ENCODE measurements at places on chromosomes 6 and 20.

- H3K4me1 ChIP-seq, result peaks cover 32% of the 10 kb centered on the region
- H3K36me3 ChIP-seq, result peaks cover 2% of the 10 kb centered on the region
- H3K4me3 ChIP-seq, result no peak overlapping the region
- no peaks in the 10 kb centered on the region for H3K27me3 ChIP-seq
- no peak overlapping the region for H3K27ac ChIP-seq
Observed at GRCh38 chr20:59141818-59142581, 21.6 kb upstream of the ZNF831 start.

DNA sequence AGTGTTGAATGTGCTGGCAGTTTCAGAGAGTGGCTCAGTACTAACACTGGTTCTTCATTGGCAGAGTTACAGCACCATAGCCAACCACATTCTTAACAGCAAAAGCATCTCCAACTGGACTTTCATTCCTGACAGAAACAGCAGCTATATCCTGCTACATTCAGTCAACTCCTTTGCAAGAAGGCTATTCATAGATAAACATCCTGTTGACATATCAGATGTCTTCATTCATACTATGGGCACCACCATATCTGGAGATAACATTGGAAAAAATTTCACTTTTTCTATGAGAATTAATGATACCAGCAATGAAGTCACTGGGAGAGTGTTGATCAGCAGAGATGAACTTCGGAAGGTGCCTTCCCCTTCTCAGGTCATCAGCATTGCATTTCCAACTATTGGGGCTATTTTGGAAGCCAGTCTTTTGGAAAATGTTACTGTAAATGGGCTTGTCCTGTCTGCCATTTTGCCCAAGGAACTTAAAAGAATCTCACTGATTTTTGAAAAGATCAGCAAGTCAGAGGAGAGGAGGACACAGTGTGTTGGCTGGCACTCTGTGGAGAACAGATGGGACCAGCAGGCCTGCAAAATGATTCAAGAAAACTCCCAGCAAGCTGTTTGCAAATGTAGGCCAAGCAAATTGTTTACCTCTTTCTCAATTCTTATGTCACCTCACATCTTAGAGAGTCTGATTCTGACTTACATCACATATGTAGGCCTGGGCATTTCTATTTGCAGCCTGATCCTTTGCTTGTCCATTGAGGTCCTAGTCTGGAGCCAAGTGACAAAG, 17.0 kb upstream of the ADGRF4 start:
- H3K36me3 ChIP-seq, result no peaks in the 10 kb centered on the region
- H3K4me1 ChIP-seq, result no peaks in the 10 kb centered on the region
- no peak for DNase-seq

DNA sequence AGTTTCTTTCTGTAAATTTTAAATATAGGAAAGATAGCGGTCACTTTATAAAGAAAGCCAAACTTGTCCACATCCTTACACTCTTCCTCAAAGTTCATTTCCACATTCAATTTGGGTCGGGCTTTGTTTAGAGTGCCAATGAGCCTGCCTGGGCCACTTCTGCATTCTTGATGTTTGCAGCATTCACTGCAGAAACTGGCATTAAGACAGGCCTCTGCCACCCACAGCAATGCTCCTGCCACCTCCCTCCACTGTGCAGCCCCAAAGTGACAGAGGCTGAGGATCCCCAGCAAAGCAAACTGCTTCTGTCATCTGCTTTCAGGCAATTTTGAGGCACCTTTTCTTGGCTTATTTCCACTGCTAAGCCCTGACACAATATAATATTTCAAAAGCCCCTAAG, 61.2 kb downstream of the TNFAIP3 start:
- H3K27ac ChIP-seq, result peak overlapping the region; percentile 86
- H3K36me3 ChIP-seq, result peaks cover 2% of the 10 kb centered on the region
- H3K27me3 ChIP-seq, result no peaks in the 10 kb centered on the region
- H3K4me1 ChIP-seq, result peaks cover 41% of the 10 kb centered on the region
- H3K4me3 ChIP-seq, result no peak overlapping the region

DNA sequence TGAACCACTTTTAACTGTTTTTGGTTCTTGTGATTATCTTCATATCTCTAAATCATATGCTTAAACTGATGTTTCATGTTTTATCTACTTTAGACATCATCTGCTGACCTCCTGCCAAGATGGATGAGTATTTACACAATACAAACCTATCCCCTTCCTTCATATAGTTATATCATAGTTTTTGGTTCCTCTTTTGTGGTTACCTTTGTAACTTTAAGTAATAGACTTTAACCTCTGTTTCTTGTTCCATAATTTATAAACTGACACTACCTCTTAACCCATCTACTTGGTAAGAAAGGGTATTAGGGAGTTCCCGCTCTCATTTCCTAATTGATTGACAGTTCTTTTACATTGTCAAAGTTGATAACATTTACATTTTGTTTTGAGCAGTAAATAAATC, 11.9 kb downstream of the PCMT1 start:
- H3K27me3 ChIP-seq, result no peaks in the 10 kb centered on the region
- no peak overlapping the region for H3K4me3 ChIP-seq
- peaks cover 33% of the 10 kb centered on the region for H3K36me3 ChIP-seq
- no peak for DNase-seq
- H3K27ac ChIP-seq, result no peak overlapping the region

DNA sequence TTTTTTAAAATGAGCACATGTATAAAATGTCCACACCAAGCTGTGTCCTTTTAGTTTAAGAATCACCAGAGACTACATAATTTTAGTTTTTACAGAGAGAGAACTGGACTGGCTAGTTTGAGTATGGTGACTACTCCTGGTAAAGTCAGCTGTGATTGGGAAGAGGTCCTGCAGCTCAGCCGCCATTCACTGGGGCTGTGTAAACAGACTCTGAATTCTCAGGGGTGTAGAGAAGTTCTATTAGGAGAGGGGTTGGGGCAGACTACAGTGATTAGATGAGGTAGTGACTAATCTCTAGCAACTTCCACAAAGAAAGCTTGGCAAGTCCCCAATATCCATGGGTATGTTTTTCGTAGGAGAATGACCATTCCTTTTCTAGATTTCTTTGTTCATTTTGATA, 341.2 kb upstream of the MAP3K7 start:
- no peak overlapping the region for H3K4me3 ChIP-seq
- no peak overlapping the region for H3K27ac ChIP-seq
- peaks cover 36% of the 10 kb centered on the region for H3K27me3 ChIP-seq
- no peaks in the 10 kb centered on the region for H3K4me1 ChIP-seq

GRCh38 chr20:25223179-25223661, 24.7 kb upstream of the PYGB start:
- H3K4me3 ChIP-seq, result no peak overlapping the region
- H3K27me3 ChIP-seq, result no peaks in the 10 kb centered on the region
- peaks cover 3% of the 10 kb centered on the region for H3K4me1 ChIP-seq
- no peaks in the 10 kb centered on the region for H3K36me3 ChIP-seq

DNA sequence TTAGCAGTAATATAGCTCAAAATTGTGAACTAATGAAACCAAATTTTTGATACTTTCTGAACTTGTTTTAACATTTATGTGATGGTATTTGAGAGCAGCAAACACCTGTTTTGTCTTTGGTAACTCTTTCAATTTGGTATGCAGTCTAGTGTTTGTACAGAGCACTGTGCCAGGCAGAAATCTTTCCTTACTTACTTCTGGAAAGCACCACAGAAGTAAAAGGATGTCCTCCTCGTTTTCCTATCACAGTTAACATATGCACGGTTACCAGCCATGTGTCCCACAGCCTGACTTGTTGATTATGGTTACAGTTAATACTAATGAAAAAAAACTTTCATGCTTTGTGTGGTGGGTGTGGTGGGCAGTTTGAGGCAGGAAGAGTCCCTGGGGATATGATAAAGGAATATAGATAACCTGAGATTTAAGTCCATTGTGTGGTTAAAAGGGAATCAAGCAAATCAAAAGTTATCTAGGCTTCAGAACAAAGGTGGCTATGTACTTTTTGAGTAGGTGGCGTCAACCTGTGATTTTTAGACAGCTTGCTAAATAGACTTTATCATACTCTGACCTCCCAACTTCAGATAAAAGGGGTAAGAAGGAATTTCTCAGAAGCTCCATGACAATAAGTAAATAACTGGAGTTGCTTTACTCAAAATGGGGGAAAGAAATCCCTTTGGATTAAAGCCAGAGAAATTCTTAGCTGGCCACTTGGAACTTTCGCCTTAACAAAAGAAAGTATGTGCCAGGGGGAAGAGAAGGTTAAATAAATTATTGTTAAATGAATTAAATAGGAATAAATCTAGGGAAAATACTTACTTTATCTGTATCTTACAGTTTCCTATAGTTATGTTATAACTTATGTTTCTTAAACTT, 20.1 kb upstream of the COL10A1 start:
- peaks cover 2% of the 10 kb centered on the region for H3K4me1 ChIP-seq
- peaks cover 1% of the 10 kb centered on the region for H3K36me3 ChIP-seq
- no peak overlapping the region for H3K27ac ChIP-seq
- no peak overlapping the region for H3K4me3 ChIP-seq
- no peaks in the 10 kb centered on the region for H3K27me3 ChIP-seq

GRCh38 chr6:113968472-113968871, 2.5 kb downstream of the HDAC2 start:
- no peak for DNase-seq
- no peaks in the 10 kb centered on the region for H3K27me3 ChIP-seq
- peak overlapping the region; percentile 86 for H3K4me3 ChIP-seq
- peaks cover 29% of the 10 kb centered on the region for H3K4me1 ChIP-seq
- H3K36me3 ChIP-seq, result peaks cover 2% of the 10 kb centered on the region
- no peak overlapping the region for H3K27ac ChIP-seq

DNA sequence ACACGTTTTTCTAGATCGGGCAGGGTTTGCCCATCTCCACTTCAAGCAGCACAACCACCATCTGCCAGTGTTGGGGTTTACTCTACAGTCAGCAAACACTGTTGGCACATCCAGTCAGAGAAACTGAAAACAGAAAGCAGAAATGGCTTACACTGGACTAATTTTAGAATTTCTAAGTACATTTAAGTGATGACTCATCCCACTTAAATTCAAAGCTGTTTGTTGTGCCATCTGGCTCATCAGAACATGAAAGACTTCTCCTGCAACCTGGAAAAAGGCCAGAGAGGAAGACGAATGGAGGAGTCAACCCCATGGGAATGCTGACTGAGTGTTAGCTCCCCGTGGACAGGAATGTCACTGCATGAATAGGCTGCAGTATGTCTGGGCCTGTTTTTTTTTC, 21.8 kb downstream of the FAM209B start:
- H3K36me3 ChIP-seq, result no peaks in the 10 kb centered on the region
- no peak overlapping the region for H3K4me3 ChIP-seq
- no peak for DNase-seq
- peaks cover 3% of the 10 kb centered on the region for H3K27me3 ChIP-seq

GRCh38 chr20:4828830-4829513, 107.3 kb downstream of the PRND start:
- DNase-seq, result no peak
- H3K36me3 ChIP-seq, result no peaks in the 10 kb centered on the region
- H3K27me3 ChIP-seq, result peaks cover 3% of the 10 kb centered on the region

DNA sequence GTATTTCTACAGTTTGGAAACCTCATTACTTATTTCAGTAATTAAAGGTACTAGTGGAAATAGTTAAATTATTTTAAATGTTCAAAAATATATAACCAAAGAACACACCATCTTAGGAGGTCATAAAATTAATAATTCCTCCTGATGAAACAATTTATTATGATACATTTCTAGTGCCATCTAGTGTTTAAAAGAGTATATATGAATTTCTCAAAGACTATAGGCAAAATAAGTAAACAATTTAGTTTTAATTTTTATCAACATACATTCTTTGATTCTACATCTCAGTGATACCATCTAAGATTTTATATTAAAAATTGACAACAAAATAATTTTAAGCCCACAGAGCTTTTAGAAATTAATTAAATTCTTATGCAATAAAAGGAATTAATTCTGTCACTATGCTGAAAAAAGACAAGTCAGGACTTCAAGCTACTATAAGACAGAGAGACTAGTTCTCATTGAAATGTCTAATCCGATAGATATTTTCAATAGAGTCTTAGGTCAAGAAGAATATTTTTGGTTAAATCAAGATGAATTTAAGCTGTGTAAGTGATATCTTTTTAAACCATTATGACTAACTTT, 107.8 kb upstream of the RNF217 start:
- no peak overlapping the region for H3K27ac ChIP-seq
- H3K27me3 ChIP-seq, result peaks cover 1% of the 10 kb centered on the region
- H3K36me3 ChIP-seq, result no peaks in the 10 kb centered on the region
- DNase-seq, result no peak

GRCh38 chr20:17442588-17442987, 88.6 kb downstream of the BFSP1 start:
- H3K4me3 ChIP-seq, result no peak overlapping the region
- no peaks in the 10 kb centered on the region for H3K36me3 ChIP-seq
- no peak overlapping the region for H3K27ac ChIP-seq
- H3K27me3 ChIP-seq, result peaks cover 10% of the 10 kb centered on the region

DNA sequence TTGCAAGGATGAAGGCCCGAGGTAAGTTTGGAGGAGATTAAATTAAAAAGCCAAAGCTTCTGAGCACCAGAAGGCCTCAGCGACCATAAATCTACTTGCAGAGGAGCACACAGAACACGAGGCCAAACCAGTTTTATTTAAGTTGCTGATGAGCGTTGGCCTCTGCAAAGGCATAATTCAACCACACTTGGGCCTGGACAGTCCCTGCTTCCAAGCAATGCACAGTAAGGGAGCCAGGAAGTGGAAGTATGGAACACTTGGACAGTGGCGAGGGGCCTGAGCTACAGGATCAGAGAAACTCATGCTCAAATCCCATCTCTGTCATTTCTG, 92.8 kb downstream of the PTPRT start:
- no peaks in the 10 kb centered on the region for H3K27me3 ChIP-seq
- no peaks in the 10 kb centered on the region for H3K36me3 ChIP-seq
- DNase-seq, result no peak
- no peaks in the 10 kb centered on the region for H3K4me1 ChIP-seq
- H3K4me3 ChIP-seq, result no peak overlapping the region
- H3K27ac ChIP-seq, result no peak overlapping the region

GRCh38 chr20:986733-987355, 15.3 kb downstream of the RSPO4 start:
- no peak for DNase-seq
- peaks cover 7% of the 10 kb centered on the region for H3K27me3 ChIP-seq
- H3K36me3 ChIP-seq, result no peaks in the 10 kb centered on the region
- H3K4me1 ChIP-seq, result no peaks in the 10 kb centered on the region

DNA sequence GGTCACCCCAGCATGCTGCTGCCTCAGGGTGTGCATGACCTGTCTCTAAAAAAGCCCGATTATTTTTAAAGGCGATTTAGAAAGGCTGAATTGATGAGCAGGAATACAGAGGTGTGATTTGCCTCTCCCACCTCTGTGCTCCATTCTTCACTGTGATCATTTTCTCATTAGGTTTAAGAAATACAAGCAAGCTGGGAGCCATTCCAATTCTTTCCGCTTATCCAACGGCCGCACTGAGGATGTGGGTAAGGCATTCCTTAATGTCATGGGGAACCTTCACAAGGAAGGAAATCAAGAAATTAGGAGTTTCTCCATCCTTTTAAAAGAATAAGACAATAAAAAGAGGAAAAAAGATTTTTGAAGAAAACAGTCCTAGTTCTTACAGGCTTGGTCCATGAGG, 55.6 kb upstream of the GNRH2 start:
- H3K36me3 ChIP-seq, result peaks cover 59% of the 10 kb centered on the region
- no peak overlapping the region for H3K4me3 ChIP-seq
- peaks cover 45% of the 10 kb centered on the region for H3K4me1 ChIP-seq
- no peak overlapping the region for H3K27ac ChIP-seq

GRCh38 chr6:131652472-131652871, 15.4 kb downstream of the ENPP3 start:
- no peaks in the 10 kb centered on the region for H3K27me3 ChIP-seq
- no peaks in the 10 kb centered on the region for H3K36me3 ChIP-seq
- no peak overlapping the region for H3K27ac ChIP-seq
- H3K4me3 ChIP-seq, result no peak overlapping the region
- H3K4me1 ChIP-seq, result no peaks in the 10 kb centered on the region
- no peak for DNase-seq
